Stimulated activated CD4-positive, alpha-beta T cell treated with anti-CD3 and anti-CD28 coated beads, Interleukin-1b, Interleukin-23, amount 100 ng/mL, for 4 hours (primary cell): ENCODE measurements at places on chromosomes 4 and X.

DNA sequence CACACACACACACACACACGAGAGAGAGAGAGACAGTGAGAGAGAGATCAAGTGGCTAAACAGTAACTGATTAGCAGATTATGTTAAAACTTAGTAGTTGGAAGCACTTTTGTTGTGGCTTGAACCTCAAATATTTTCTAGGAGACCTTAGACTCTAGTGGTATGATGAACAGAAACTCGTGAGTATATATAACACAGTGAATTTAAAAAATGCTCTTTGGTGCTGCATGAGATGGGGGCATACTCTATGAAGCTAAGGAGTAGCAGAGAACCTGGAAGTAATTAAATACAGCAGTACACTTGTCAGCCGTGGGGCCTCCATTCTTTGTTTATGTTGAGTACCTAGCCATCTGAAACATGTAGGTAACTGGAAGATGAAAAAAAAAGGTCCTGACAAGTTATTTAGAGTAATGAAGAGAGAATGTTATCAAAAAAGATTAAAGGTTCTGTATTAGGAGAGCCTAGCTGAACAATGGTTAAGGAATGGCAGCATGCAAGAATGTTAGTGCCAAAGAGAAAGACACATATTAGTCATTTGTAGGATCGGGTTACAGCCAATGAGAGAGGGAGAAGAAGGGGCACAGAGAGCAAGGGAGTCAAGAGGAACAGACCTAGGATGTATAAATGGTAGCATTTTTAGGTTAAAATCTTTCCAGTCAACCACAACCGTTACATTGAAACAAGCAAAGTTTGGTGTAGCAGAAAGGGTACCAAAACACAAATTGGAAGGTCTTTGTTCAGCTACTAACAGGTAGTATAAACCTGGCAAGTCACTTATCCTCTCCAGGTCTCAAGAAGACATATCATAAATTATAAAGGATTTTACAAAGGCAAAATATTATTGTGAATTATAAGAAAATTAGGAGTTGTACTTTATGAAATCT, 316.7 kb upstream of the DIPK2B start:
- no peak for DNase-seq

GRCh38 chr4:74884266-74884665, 48.6 kb upstream of the PARM1 start:
- no peak for DNase-seq

DNA sequence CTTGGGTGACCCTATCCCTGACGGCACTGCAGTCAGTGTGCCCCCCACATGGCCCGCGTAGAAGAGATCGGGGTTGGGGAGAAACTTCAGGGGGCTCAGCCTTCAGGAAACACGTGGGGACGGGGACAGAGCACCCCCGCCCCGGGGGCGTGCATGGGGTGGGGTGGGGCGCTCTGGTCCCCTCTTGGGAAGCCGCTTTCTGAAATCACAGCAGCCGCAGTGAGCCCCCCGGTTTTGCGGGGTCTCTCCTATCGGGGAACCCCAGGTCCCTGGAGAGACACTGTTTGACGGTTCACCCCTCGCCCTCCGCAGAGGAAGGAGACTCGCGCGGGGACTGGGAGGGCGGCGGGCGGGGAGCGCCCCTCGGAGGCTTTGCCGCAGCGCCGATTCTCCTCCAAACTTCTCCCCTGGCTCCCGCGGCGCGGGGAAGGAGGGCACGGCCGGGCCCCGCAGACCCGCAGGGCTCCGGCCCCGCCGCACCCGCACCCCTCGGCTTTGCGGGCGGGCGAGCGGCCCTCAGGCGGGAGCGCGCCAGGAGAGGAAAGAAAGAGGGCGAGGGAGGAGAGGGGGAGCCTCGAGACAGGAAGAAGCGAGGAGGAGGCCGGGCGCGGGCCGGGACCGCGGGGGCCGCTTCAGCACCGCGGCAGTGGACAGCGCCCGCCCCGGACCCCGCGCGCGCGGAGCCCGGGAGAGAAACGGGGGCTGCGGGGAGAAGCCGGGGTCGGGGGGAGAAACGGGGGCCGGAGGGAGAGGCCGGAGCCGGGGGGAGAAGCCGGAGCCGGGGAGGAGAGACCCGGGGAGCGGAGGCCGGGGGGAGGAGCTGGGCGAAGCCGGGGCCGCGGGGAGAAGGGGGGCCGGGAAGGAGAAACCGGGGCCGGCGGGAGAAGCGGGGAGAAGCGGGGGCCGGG, 612 bp downstream of the CPLX1 start:
- DNase-seq = peak; percentile 22

GRCh38 chrX:154384284-154384892, 5.3 kb downstream of the EMD start:
- no peak for DNase-seq

DNA sequence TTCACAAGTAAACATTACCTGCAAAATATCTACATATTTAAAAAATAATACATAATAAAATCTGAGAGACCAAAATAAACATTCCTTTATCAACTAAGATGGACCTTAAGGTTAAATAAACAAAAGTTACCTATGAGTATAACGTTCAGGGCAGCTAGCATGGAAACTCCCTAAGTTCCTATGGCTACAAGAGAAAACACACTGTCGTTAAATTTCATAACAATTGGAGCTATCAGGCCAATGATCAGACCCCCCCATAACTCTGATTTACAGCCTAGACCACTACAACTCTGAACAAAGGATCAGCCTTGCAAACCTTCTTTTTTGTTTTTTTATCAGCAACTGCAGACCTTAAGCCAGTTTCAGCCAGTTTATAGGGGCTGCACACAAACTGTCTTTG, 1418.4 kb downstream of the PCDH18 start:
- DNase-seq = no peak

- no peak for DNase-seq
Measured at GRCh38 chr4:121665371-121665770, 31.4 kb downstream of the ANXA5 start.

- no peak for DNase-seq
Measured at GRCh38 chr4:128630871-128631270, 178.6 kb upstream of the JADE1 start.

DNA sequence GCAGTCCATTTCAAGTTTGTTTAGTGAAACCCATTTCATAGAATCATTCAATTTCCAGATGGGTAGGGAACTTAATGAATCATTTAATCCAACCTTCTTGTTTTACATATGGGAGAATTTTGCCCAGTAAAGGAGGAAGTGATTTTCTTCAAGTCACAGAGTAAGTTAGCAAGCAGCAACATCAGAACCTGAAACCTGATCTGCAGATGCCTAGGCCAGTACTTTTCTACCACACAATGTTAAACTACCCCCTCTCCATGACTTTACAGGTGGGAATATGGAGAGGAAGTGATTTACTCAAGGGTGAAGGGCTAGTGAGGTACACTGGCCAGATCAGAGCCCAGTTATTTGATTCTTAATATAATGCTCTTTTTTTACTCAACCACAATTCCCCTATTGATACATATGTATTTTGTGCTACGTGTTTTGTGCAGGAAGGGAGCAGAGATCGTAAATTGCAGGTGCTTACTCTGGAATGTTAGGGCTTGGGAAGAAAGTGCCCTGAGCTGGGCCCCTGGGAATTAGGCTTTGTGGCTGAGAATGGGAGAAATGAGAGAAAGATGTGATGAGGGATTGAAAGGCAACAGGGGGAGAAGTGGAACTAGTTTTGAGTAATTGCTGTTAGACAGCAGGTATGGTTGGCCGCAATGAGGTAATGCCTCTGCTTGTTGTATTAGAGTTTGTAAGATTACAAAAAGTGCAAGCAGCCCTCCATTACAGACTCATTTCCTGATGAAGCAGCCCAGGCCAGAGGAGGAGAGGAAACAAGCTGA, 6.8 kb downstream of the LHFPL1 start:
- no peak for DNase-seq

DNA sequence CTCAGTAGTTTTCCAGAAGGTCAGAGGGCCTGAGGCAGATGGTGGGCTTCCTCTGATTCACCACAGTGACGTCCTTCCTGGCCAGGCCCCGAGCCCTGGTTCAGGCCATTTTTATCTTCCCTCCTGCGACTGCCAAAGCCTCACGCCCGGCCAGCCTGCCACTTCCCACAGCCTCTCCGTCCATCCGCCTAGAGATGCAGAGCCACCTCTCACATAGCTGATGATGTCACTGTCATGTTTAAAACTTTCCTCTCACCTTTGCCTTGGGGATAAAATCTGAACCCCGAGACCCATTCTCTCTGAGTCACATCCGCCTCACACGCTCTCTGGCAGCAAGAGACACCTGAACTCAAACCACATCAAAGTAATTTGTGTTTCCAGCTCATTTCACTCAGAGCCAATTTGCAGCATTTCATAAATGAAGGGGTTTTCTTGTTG, 175.3 kb downstream of the QDPR start:
- peak; percentile 46 for DNase-seq

DNA sequence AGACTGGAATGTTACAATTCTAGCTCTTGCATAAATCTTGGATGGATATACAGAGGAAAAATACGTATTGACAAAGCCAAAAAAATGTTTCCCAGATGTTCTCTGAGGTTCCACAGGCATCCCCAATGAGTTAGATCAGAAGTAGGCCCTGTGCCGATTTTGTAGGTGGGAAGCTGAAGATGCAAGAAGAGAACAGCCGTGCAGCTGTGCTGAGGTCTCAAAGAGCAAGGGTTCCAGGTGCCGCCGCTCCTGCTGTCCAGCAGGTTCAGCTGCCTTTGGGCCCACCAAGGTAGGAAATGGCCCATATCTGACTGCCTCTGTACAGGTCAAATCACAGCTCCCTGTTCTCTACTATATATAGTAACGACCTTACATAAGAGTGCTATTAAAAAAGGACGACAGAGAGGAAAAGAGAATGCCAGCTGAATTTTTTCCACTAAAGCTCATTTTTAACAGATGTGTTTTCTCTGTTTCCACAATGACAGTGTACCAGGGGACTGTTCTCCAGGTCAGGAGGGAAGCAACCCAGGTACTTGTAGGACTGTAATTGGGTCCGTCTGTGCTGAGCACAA, 155.6 kb downstream of the CBR4 start:
- no peak for DNase-seq

DNA sequence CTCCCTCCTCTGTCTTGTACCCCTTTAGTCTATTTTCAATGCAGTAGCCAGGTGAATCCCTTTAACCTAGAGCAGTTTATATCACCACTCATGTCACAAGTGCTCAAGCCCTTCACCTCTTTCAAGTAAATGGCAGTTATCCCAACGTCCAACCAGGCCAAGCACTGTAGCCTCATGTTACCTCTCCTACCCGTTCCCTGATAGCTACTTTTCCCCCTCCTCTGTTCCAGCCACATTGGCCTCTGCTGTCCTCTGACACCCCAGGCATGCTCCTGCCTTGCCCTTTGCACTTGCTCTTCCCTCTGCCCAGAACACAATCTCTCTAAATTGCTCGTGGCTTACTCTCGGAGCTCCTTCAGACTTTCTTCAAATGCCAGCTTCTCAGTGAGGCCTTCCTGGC, 15.2 kb downstream of the GUCY1B1 start:
- no peak for DNase-seq

- DNase-seq = no peak
Measured at GRCh38 chr4:109608879-109609278, 48.8 kb downstream of the MCUB start.

DNA sequence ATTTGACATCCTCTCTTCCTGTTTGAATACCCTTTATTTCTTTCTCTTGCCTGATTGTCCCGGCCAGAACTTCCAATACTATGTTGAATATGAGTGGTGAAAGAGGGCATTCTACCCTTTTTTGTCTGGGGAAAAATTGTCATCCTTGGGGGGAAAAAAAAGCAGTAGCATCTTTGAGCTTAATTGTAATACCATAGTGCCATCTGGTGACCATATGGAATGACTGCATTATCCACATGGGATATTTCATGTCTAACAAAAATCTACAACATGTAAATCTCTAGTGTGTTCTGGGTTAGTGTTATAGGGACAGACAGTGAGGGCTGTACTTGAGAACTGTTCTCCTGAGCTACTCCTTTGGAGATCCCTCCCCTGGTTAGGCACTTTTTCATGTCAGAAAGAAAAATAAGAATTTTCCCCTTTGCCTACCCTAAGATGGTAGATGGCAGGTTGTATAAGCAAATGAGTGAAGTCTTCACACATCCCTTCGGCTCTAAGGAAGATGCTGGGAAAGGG, 26.0 kb downstream of the CAPN6 start:
- no peak for DNase-seq

DNA sequence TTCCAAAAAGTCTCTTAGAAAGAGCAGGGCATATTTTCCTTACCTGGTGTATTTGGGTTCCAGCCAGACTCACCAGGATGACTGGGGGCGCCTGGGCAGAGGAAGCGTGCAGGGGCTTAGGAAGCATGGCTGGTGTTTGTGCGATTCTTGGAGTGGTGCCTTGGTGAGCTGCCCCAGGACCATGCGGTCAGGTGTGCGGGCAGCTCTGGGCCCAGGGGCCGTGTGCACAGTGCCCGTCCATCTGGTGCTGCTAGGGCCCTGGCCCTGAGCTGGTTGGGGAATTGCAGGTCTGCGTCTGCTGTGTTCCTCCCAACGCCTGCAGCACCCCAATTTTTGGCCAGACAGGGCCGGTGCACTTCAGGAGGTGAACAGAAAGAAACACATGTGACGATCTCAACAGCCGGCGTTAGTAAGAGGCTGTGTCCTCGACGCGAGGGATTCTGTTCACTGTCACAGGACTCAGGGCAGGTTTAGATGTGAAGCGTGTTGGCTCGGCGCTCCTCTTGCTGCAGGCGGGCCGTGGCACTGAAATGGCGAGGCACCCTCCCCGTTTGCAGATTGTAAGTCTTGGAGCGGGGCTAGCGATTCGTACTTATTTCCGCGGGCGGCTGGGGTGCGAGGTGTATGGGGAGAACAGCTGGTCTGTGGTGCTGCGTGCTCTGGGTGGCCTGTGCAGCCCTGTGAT, 15.2 kb downstream of the RGS12 start:
- no peak for DNase-seq

- no peak for DNase-seq
Measured at GRCh38 chr4:182653596-182653995, 263.6 kb downstream of the DCTD start.
